ENCODE measurements at places on chromosomes 6 and 20.

DNA sequence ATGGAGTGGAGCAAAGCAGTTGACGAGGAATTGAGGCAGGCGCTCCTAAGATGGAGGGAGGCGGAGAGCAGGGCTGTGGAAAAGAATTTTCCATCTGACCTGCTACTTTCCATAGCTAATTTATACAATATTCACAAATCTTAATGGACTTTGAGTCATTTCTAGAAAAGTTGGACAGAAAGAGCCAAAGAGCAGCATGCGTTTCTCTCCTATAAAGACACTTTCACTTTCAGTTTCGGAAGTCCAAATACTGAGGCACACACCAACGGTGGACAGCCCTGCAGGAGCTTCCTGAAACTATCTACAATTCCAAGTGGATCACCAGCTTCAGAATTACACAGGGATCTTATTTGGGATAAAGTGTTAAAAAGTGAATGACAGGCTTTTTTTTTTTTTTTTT lies 43.5 kb downstream of the PANK2 start:
- DNase-seq: peak; percentile 32

- no peak for DNase-seq
Measured at GRCh38 chr6:15268137-15268908, 22.5 kb downstream of the JARID2 start.

DNA sequence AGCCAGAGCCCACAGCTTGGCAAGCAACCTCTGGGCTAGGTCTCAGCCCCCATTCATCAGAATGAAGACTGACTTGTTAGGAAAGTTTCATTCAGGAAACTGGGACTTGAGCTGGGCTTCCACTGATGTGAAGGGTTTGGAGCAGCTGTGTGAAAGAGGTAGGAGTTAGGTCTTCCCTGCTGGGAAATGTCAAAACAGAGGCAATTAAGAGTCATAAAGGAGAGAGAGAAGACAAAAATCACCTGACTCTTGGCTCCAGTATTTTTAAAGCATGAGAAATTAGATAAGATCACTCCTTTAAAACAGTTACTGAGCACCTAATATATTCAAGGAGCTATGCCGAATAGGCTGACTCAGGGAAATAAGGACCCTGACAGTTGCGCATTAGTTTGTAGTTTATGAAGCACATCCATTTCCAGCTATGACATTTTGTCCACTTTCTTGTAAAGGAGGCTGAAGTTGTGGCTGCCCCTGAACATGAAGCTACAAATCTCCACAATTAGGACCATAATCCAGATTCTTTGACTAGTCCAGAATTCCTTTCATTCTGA lies 3.9 kb upstream of the TRIM40 start:
- DNase-seq: no peak

DNA sequence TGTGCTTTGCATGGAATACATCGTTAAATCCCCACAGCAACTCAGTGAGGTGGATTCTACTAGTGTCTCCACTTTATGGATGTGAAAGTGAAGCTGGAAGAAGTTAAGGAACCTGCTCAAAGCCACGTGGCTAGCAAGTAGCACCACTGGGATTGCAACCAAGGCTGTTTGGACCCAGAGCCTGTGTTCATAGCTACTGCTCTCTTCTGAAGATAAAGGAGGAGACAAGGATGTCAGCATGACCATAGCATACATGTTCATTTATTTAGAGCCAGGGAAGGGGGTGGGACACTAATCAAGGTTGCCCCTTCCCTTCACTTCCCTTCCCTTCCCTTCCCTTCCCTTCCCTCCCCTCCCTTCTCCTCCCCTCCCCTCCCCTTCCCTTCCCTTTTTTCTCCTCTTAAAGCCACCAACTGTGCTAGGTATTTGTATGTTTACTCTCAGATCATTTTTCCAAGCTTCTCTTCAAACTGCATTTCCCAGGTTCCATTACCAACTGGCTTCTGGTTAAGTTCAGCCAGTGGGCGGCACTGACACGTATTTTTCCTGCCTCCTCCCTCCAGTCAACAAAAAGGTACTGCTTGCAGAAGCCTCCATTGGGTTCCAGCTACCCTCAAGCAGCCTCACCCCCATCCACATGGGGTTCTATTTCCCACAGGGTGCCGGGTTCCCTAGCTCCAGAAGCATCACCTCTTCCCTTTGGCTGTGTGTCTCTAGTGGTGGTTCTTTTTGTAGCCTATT lies 134.9 kb downstream of the BCAS1 start:
- DNase-seq: no peak

DNA sequence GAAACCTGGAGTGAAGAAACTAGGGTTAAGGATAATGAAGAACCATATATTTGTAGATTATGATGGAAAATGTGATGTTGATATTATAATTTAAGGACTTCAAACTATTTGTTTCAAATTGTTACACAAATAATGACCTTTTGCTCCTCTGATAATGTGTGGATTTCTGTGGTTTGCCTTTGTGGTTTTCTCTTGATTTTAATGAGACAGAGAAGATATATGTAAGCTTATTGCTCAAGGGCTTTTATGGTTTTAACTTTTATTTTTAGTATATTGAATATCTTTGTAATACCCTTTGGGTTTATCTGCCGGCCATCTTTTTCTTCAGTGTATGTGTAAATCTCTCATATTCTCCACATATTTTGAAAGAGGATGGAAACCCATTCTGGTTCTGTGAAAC lies 362.3 kb downstream of the RIMS1 start:
- DNase-seq: peak; percentile 7

DNA sequence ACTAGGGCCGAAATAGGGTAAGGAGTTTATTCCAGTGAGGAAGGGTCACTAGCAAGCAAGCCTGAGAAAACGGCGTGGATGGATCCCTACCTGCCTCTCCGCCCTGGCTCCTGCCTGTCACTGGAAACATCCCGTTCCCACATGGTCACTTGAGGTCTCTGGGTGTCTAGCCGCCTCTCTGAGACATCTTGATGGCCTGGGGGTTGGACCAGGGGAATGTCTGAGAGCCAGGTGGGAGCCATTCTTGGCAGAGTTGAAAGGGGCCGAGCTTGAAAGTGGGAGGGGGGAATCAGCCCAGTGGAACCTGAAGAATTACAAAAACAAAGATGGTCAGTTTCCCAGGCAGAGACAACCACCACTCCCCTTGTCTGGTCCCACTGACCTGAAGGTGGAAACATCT lies 961 bp downstream of the CCHCR1 start:
- DNase-seq: no peak

- DNase-seq: no peak
Measured at GRCh38 chr20:36527331-36528125, 13.8 kb upstream of the MYL9 start.

Measured in astrocyte of the hippocampus (primary cell).